AML-193 (cell line): ENCODE measurements at places on chromosomes 7 and 10.
A peak's percentile ranks its signal among the peaks of the same experiment; 100 is the strongest.

DNA sequence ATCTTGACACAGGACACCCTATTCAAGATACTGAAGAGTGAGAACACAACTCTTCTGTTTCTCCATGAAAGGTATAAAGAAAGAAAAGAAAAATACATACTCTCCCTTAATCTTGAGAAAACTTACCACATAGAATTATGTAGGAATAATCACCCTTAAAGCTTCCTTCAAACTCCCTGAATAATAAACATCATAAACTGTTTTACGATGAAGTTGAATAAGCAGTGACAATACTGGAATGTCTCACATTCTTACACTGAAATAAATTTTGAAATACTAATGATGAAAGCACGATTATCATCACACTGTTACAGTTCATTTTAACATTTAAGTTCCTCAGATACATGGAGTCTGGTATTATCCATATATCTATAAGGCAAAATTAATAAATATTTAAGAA is 306.2 kb downstream of the IPMK start:
- DNase-seq: no peak

- peak; percentile 60 for DNase-seq
Observed at GRCh38 chr7:75740846-75741497, 2.2 kb upstream of the HIP1 start.

DNA sequence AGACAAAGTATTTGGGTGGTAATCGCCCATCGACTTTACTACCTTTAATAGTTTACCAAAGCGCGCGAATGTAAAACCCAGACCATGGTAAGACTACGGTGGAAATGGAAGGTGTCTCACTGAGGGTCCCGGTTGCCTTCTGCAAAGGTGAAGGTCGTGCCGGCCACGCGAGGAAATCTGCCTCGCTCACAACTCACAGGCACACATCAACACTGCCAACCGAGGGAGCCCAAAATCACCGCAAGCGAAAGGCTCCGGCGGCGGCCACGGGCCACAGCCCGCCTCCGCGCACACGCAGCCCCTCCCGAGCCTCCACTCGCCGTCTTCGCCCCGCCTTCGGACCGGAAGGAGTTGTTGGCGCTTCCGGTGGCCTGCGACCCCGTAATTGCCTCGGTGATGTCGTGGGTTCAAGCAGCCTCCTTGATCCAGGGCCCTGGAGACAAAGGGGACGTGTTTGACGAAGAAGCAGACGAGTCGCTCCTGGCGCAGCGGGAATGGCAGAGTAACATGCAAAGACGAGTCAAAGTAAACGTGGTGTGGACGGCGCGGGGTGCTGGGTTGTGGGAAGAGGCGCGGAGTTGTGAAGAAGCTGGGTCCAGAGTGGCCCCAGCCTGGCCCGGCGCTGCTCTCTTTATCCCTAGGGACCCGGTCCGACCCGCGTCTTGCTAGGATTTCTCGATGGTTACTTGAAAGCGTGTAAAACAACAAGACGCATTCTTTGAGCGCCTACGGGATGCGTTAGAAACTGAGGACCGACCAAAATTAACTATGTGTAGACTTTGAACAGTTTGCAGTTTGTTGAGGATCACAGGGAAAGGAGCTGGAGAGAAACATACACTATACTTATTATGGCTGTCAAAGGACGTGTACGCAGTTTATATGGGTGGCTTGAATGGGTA is at the start of gene YAE1:
Gene YAE1 (plus strand): TSS at position 382 of the 899 bp plus-strand sequence. CDS start 15 bp downstream, at position 397.
- DNase-seq: peak; percentile 35

GRCh38 chr7:157495594-157495993 is 158.8 kb downstream of the DNAJB6 start:
- DNase-seq: no peak

DNA sequence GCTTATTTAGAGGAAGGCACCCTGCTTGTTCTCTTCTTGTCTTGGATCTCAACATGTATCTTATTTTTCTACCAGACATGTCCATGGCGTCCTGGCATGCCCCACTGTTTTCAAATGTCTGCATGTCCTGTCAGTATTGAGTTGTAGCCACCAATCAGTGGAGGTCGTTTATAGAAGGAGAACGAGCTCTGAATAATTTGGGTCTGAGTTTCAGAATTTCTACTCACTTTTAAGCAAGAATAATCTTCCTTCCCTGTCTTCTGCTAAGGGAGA is 2.9 kb upstream of the HOXA13 start:
- no peak for DNase-seq

DNA sequence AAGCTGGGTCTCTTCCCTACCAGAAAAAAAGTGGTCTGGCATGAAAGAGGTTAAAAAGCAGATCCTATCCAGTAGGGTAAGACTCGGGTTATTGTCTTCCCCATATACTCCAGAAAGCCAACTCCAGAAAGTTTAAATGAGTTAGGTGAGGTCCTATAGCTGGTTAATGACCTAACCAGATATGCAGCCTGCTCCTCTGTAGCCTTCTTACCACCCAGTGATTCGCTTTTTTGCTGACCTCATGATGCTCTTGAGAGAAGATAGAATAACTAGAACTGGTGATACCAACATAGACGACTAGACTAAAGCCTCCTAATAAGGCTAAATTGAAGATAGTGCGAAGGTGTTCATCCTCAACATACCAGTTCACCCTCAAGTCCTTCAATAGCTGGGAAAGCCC is 675 bp upstream of the GIMAP1 start:
- DNase-seq: no peak

DNA sequence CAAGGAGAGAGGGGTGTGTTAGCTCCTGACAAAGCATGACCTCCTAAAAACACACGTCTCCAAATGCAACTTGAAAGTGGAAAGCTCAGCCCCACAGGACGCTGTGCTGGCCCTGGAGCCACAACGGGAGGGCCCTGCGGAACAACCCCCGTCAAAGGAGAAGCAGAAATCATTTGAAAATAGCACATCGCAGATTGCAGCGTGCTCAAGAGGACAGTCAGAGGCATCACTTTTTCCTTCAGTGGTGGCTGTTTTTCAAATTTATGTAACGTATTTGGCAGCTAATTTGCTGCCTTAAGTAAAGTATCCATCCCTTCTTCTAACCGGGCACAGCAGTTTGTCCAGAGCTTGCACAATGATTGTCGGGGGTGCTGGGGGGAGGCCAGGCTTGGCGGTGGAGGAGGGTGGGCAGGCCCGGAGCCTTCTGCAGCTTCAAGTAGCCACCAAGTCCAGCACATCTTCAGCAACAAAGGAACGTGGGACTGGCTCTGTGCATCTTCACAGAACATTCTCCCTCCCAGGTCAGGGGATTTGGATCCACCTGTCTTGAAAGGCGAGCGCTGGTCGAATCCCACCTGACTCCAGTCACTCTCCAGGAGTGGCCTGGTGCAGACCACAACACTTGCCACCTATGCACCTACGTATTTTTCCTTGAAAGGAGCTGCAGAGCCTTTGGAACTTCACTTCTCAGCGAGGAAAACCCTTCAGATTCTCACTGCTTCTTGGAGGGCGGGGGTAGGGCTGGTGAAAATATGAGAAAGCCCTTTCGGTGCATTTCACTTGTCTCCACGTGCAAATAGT is 346.3 kb downstream of the DNAJB6 start:
- DNase-seq: no peak

DNA sequence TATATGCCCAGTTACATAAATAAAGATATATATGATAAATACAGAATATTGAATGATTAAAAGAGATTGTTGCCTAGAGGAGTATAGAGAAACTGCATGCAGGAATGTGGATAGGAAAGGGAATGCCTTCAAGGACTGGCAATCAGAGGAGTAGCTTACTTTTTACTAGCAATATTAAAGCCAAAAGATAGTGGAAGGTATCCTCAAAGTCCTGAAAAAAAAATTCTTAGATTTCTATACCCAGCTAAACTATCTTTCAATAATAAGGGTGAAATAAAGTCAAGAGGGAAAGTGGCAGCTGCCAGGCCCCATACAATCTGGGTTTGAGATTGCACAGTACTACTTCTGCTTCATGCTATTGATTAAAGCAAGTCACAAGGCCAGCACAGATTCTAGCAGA is 733.2 kb downstream of the GATA3 start:
- DNase-seq: no peak

DNA sequence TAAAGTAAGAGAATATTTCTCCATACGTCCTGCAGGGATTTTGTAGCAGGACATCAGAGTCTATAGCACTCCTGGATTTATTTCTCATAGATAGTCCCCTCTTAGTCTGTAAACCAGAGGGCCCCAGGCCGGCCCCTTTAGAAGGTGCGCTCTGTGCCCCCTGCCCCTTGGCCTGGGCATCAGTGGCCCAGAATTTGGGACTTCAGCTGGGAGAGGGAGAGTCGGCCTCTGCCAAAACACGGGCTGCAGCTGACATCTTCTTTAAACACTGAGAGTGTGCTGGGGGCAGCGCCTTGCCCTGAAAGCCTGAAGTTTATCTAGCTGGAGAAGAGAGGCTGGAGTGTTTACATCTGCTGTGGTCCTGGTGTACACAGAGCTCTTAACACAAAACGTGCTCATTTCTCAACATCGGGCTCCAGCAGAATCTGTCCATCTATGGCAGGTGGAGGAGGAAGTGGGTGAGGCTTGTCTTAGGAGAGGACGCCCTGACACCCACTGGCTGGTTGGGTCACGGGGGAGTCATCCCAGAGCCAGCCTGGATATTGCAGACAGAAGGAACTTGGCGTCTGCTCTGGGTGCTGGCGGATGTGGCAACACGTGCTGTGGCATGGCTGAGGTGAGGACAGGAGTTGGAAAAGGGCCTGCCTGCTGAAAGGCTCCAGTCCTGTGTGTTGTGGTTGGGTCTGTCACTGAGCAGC is 5.0 kb upstream of the TACR2 start:
- DNase-seq: no peak

DNA sequence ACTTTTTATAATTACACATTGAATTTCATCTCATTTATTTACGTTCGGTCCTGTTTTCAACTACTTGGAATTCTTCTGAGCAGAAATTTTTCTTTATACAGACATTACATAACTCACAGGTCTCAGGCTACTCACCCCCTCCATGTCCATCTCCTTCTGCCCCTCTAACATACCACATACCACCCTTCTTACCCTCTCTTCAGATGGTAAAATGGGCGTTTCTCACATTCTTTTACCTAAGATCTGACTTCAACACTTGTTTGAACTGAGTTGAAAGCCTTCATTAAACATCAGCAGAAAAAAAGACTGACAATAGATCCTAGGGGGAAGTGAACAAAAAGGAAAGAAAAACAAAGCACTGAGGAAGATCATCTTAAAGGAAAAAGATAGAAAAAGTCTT is 309.7 kb downstream of the CTNNA3 start:
- no peak for DNase-seq

DNA sequence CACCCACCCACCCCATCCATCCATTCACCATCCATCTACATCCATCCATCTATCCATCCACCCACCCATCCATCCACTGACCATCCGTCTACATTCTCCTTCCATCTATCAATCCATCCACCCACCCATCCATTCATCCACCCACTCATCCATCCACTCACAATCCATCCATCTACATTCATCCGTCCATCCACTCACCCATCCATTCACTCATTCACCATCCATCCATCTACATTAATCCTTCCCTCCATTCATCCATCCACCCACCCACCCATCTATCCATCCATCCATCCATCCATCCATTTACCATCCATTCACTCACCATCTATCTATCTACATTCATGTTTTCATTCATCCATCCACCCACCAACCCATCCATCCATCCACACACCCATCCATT is 292.5 kb downstream of the ADARB2 start:
- no peak for DNase-seq

DNA sequence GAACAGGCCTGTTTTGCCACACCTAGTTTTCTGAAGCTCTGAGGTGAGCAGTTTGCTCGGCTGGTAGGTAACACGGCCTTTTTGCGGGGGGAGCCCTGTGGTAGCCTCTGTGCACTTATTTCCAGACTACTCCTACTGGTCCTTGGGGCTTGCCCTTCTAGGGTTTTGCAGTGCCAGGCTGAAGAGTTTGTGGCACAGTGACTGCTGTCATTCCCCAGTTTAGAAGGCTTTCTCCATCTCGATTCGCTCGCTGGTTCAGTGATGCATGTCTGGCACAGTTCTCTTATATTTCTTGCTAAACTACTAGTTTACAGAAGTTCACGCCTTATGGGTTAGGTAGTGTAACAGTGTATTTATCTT is 711 bp downstream of the KIF20B start:
- DNase-seq: peak; percentile 34

DNA sequence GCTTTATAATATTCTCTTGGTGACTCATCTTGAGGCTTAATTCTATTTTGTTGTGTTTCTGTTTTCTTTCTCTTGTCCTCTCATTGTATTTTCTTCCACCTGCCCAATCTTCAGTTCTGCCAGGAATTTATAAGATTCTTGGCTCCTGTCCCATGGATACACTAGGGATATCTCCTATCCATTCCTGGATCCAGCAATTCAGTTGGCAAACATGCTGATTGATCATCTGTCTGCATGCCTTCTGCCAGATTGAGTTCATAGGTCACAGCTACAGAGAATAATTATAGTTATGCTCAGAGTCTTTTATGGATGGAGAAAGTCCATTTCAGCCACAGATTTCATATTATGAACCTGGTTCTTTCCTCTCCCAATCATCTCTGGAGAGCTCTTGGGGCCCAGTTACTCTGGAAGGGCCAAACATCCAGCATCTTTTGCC is 140.4 kb upstream of the MAGI2 start:
- no peak for DNase-seq

- peak; percentile 88 for DNase-seq
Observed at GRCh38 chr10:96089670-96090462, 40.2 kb upstream of the ZNF518A start.

- no peak for DNase-seq
Observed at GRCh38 chr10:131737543-131738395, 163.0 kb upstream of the PPP2R2D start.

GRCh38 chr10:77679217-77679616 is 41.6 kb upstream of the KCNMA1 start:
- no peak for DNase-seq

DNA sequence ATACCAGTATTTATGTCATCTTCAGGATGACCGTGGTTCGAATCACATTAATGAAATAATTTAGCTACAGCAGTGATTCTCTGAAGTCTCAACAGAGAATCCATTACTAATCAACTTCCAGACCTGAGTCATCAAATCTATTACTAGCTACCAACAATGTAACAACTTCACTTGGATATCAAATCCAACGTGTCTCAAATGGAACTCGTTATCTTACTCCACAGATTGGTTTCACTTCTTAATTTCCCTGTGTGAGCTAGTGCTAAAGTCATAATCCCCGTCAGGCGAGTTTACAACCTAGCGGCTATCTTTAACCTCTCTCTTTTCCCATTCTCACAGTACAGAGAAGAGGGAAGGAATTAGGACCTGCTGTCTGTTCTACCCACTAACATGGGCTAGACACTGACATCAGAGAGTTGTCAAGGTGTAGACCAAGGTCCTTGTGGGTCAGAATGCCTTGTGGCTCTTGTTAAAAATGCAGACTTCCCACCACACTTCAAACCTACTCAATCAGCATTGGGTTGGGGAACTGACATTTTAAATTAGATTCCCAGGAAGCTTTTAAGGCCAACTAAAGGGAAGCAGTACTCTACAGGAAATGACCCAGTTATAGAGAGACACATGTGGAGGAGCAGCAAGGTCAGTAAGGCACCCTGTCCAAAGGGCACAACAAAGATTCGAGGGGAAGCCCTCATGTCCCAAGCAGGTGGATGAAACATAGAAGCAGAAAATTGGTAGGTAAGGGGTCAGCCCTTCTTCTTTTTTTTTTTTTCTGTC is 57.3 kb upstream of the GSAP start:
- DNase-seq: no peak

- DNase-seq: peak; percentile 83
Observed at GRCh38 chr7:30348083-30348560, 63.7 kb downstream of the ZNRF2 start.

GRCh38 chr7:100015232-100016214 is at the start of gene ZKSCAN1:
Gene ZKSCAN1, plus strand, starts transcription at chr7:100015596. Its CDS starts 7,911 bp downstream, at chr7:100023507.
- peak; percentile 82 for DNase-seq

- no peak for DNase-seq
Observed at GRCh38 chr10:10869592-10869991, 148.1 kb upstream of the CELF2 start.

- DNase-seq: no peak
Observed at GRCh38 chr10:132496360-132497062, 41.1 kb upstream of the INPP5A start.
